IgD-negative memory B cell (primary cell): ENCODE measurements at places on chromosomes 4 and X. TPM values are rescaled to one million over a fixed set of nuclear protein-coding genes. Genes with fewer than 3 reads are reported as not detected.

The EPGN gene
- polyA plus RNA-seq: not detected

The PAGE5 gene
- polyA plus RNA-seq: not detected

The GLUD2 gene
- 0.20 TPM for polyA plus RNA-seq

The TMEM156 gene
- polyA plus RNA-seq: 152 TPM

The NWD2 gene
- polyA plus RNA-seq: not detected

The TMA16 gene
- 25.1 TPM for polyA plus RNA-seq

The RAB9B gene
- 0.39 TPM for polyA plus RNA-seq

The NAP1L5 gene
- polyA plus RNA-seq: 1.0 TPM

The CXCL8 gene
- polyA plus RNA-seq: 0.74 TPM

The STAP1 gene
- polyA plus RNA-seq: 110 TPM

The SPANXD gene
- not detected for polyA plus RNA-seq

The WNK3 gene
- polyA plus RNA-seq: 1.2 TPM

The ERCC6L gene
- polyA plus RNA-seq: 0.15 TPM

The NAP1L2 gene
- polyA plus RNA-seq: 0.38 TPM

The SHROOM2 gene
- polyA plus RNA-seq: not detected

The GDPD2 gene
- not detected for polyA plus RNA-seq

The USP51 gene
- 0.45 TPM for polyA plus RNA-seq

The PGAM4 gene
- not detected for polyA plus RNA-seq

The TSC22D3 gene
- 1,475 TPM for polyA plus RNA-seq
